ENCODE measurements at places on chromosomes 12 and 14. TPM values are rescaled to one million over a fixed set of nuclear protein-coding genes. Genes with fewer than 3 reads are reported as not detected.

GRCh38 chr12:49932023-49932422 is 18.5 kb upstream of the AQP2 start:
- DNase-seq = no peak

The HOXC6 gene
- not detected for polyA plus RNA-seq

- peak; percentile 61 for DNase-seq
Measured at GRCh38 chr12:109264095-109264942, 44.8 kb downstream of the FOXN4 start.

DNA sequence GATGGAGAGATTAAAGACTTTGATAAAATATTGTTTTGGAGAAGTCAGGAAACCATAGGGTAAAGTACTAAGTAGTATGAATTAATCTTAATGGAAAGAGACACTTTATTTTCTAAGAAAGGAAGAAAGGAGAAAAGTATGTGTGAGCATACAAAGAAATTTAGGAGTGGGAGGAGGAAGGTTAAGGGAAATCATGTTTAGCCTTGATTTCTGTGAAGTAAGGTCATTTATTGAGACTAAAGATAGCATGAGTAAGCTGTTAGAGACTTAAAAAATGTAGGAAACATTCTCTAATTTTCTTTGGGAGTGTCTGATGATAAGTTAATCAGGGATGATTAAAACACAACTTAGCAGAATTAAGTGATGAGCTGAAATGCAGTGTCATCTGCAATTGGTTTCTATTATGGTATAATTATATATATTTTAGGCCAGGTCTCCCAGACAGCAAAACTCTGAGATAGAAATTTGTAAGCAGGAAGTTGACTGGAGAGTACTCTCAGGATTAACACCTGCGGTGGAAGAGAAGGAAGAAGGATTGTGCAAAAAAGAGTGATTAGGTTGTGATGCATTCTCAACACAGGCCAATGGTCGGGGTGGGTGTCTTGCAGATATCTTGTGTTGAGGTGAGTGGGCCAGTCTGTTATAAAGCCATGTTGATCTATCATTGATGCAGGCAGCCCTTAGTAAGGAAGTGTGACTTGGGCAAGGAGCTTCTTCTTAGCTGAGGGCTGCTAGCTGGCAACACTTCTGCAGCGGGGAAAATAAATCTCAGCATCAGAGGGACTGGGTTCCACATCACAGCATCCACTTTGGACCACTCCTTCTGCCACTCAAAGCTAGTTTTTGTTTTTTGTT is 256.2 kb downstream of the AEBP2 start:
- DNase-seq = no peak
